Thoracic aorta (tissue), 2 donors: ENCODE measurements at places on chromosomes 4 and X. TPM values are rescaled to one million over a fixed set of nuclear protein-coding genes. Genes with fewer than 3 reads are reported as not detected.

DNA sequence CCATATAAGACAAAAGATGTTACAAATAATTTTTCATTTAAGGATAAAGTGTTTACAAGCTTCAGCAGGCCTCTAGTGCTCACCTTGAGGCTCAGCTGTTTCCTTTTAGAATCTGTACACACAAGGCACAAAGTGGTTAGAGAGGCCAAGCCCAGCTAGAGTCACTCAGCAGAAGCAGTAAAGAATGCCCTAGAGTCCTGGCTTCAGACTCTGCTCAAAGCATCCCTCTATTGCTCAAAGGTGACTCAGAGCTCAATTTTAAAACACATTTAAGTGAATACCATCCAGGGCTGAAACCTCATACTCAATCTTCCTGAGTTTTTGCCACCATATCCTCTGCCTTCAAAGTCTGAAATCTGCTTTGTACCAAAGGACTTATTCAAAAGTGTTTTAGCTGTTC is 22.6 kb upstream of the PHF8 start:
- no peak for DNase-seq
- H3K36me3 ChIP-seq = no peaks in the 10 kb centered on the region
- H3K4me1 ChIP-seq = no peaks in the 10 kb centered on the region
- H3K27me3 ChIP-seq = no peaks in the 10 kb centered on the region
- H3K27ac ChIP-seq = no peak overlapping the region
- H3K4me3 ChIP-seq = no peak overlapping the region

Gene DOCK11
- total RNA-seq = 30.6 TPM

DNA sequence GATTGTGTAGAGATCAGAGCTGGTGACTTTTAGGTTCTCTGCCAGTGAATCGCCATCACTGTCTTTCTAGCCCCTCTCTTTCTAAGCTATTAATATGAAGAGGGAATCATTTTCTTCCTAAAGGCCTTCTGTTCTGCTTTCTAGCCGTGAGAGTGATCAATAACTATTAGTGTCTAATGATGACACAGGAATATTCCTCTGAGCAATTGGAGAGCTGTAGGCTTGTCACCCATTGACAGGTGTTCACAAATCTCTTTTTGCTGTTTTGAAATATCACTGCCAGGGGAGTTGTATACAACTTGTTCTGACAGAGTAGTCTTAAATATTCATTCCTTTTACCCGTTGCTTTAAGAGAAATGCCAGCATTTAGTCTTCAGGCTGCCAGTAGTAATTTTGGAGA is 13.9 kb downstream of the FHIP1A start:
- no peak overlapping the region for H3K27ac ChIP-seq
- DNase-seq = no peak
- no peak overlapping the region for H3K4me3 ChIP-seq
- no peaks in the 10 kb centered on the region for H3K27me3 ChIP-seq
- no peaks in the 10 kb centered on the region for H3K36me3 ChIP-seq

DNA sequence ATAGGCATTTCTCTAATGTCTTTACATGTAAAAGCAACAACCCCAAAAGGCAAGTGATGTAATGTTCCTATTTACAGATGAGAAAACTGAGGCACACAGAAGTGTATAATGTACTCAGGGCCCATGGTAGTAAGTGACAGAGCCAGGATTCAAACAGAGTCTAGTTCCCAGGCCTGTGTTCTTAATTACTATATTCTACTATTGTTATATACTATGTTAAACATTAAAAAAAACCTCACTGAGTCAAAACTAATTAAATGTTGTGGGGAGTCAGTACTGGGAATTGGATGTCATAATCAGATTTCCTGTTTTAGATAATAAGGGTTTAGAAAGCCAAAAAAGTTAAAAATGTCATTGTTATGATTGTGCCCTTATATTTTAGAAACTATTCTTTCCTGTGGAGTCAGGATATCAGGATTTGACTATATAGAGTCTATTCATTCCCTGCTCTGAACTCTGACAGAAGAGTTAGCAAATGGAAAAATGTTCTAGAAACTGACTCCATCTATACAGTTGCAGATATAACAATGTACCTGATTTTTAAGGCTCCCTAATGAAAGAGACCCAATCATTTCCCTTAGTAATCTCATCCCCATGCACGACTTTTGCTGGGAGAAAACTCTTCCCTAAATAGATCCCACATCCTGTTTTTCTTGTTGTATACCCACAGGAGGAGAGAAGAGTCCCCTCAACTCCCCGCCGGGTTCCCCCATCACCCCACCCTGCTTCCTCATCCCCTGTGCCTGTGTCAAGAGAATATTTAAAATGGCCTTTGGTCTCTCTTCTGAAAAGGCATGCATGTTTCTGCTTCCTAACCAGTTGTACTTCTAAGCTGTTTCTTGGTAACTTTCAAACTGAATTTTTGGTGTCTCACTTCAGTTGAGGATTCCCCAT is 69.7 kb downstream of the REELD1 start:
- H3K4me3 ChIP-seq = no peak overlapping the region
- DNase-seq = no peak
- peaks cover 44% of the 10 kb centered on the region for H3K4me1 ChIP-seq
- no peaks in the 10 kb centered on the region for H3K27me3 ChIP-seq
- H3K36me3 ChIP-seq = no peaks in the 10 kb centered on the region
- no peak overlapping the region for H3K27ac ChIP-seq

GRCh38 chrX:110044346-110045249 is 41.7 kb downstream of the TMEM164 start:
- H3K36me3 ChIP-seq = no peaks in the 10 kb centered on the region
- H3K27ac ChIP-seq = no peak overlapping the region
- H3K4me1 ChIP-seq = no peaks in the 10 kb centered on the region
- no peak for DNase-seq
- H3K4me3 ChIP-seq = no peak overlapping the region

Gene RXFP1
- total RNA-seq = 9.6 TPM

DNA sequence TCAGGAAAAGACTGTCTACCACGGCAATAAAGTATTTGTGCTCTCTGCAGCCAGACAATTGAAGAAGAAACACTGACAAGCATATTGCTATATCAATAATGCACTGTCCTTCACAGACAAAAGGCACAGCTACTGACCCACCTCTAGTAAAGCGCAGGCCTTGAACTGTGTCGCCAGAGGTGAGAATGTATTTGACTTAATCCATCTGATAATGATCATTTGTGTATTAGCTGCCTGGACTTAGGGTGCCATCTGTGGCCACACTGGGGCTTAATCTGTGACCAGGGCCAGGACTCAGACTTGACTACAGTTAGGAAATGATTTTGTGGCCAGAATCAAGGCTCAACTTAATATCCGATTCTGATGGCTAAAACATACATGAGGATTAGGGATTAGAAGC is 260.4 kb downstream of the SMARCA1 start:
- no peaks in the 10 kb centered on the region for H3K4me1 ChIP-seq
- H3K36me3 ChIP-seq = no peaks in the 10 kb centered on the region
- H3K4me3 ChIP-seq = no peak overlapping the region

Gene GAGE10
- not detected for total RNA-seq

Gene SSX2B
- total RNA-seq = not detected

Gene RS1
- total RNA-seq = not detected

DNA sequence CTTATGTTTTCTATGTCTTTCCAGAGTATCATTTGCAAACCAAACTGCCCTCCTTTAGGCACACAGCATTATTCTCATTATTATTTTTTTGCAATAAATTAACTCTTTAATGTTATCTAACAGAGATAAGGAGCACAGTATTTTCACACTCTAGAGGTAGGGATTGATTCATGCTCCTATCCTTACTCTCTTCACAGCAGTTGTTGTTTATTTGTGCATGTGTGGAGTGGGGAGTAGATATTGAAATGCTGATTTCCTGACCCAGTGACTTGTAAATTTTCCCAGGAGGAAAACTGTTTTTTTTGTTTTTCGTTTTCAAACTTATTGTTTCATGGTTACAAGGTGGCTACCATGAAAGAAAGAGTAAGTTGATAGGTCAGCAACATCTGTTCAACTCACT is 140.0 kb downstream of the NPFFR2 start:
- no peaks in the 10 kb centered on the region for H3K36me3 ChIP-seq
- DNase-seq = no peak
- H3K4me1 ChIP-seq = no peaks in the 10 kb centered on the region
- H3K4me3 ChIP-seq = no peak overlapping the region
- no peak overlapping the region for H3K27ac ChIP-seq

GRCh38 chrX:138897621-138898492 is 186.3 kb upstream of the FGF13 start:
- no peak overlapping the region for H3K4me3 ChIP-seq
- DNase-seq = no peak
- no peaks in the 10 kb centered on the region for H3K4me1 ChIP-seq
- H3K36me3 ChIP-seq = no peaks in the 10 kb centered on the region
- H3K27me3 ChIP-seq = no peaks in the 10 kb centered on the region
- H3K27ac ChIP-seq = no peak overlapping the region

- no peak for DNase-seq
- H3K27ac ChIP-seq = no peak overlapping the region
- H3K36me3 ChIP-seq = no peaks in the 10 kb centered on the region
- H3K27me3 ChIP-seq = no peaks in the 10 kb centered on the region
Measured at GRCh38 chr4:15665753-15666365, 10.7 kb upstream of the FBXL5 start.

- DNase-seq = no peak
- no peaks in the 10 kb centered on the region for H3K4me1 ChIP-seq
Measured at GRCh38 chrX:27162496-27162895, 300.6 kb downstream of the PPP4R3C start.

Gene TKTL2
- not detected for total RNA-seq

GRCh38 chrX:10988653-10989052 is 122.5 kb upstream of the HCCS start:
- no peak for DNase-seq
- no peak overlapping the region for H3K4me3 ChIP-seq
- H3K27ac ChIP-seq = no peak overlapping the region
- no peaks in the 10 kb centered on the region for H3K36me3 ChIP-seq
